ENCODE measurements at places on chromosomes 6 and 20. TPM values are rescaled to one million over a fixed set of nuclear protein-coding genes. Genes with fewer than 3 reads are reported as not detected.

Gene CALHM4
- not detected for total RNA-seq

Gene NMBR
- total RNA-seq = not detected

Gene BANF2
- not detected for total RNA-seq

Gene THEMIS
- not detected for total RNA-seq
